ENCODE measurements at places on chromosomes 3 and 15. TPM values are rescaled to one million over a fixed set of nuclear protein-coding genes. Genes with fewer than 3 reads are reported as not detected.

Gene KBTBD8
- 18.2 TPM for total RNA-seq

Gene VPS13C
- 150 TPM for total RNA-seq

DNA sequence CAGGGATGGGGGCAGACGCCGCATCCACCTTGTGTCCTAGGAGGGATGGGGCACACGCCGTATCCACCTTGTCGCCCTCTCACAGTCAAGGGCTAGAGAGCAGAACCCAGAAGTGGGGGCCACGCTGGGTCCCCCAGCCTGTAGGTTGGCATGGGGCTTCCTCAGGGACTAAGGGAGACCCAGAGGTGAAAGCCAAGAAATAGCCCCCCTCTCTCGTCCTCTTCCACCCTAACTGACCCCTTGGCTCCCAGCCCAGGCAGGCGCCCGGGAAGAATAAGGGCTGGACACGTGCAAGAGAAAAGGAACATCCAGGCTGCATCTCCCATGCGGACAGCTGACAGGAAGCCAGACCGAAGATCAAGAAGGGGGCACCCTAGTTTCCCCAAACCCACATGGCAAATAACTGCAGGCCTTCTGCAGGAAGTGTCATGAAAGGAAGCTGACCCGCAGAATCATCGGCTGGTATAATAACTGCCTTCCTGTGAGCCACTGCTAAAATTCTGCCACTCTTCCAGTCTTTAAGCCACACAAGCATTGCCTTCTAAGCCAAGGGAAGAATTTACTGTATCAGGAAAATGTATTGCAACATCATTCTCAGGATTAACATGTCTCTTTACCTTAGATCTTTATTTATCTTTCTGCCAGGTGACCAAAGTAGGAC lies 38.5 kb upstream of the TFRC start:
- H3K36me3 ChIP-seq = no peaks in the 10 kb centered on the region
- DNase-seq = no peak
- no peaks in the 10 kb centered on the region for H3K27me3 ChIP-seq
- H3K27ac ChIP-seq = peak overlapping the region; percentile 41
- peak overlapping the region; percentile 49 for H3K4me3 ChIP-seq
- H3K4me1 ChIP-seq = peaks cover 52% of the 10 kb centered on the region

Gene PEX5L
- not detected for total RNA-seq

- H3K36me3 ChIP-seq = peaks cover 24% of the 10 kb centered on the region
- H3K27ac ChIP-seq = no peak overlapping the region
- H3K27me3 ChIP-seq = no peaks in the 10 kb centered on the region
- no peak for DNase-seq
These were observed 92.9 kb upstream of the FGF7 start for GRCh38 chr15:49330166-49330565.

- H3K36me3 ChIP-seq = no peaks in the 10 kb centered on the region
- no peak overlapping the region for H3K4me3 ChIP-seq
- H3K27me3 ChIP-seq = no peaks in the 10 kb centered on the region
- peaks cover 9% of the 10 kb centered on the region for H3K4me1 ChIP-seq
- H3K27ac ChIP-seq = no peak overlapping the region
- DNase-seq = peak; percentile 44
These were observed 99.7 kb downstream of the TIGIT start for GRCh38 chr3:114393367-114394072.

Measured in CD4-positive, CD25-positive, alpha-beta regulatory T cell (primary cell).